ENCODE measurements at places on chromosomes 13 and 19. TPM values are rescaled to one million over a fixed set of nuclear protein-coding genes. Genes with fewer than 3 reads are reported as not detected.

KLC3 gene
- 1.1 TPM for total RNA-seq

NLRP4 gene
- total RNA-seq = not detected

GDF15 gene
- total RNA-seq = 31.3 TPM

CCDC8 gene
- not detected for total RNA-seq

MEDAG gene
- total RNA-seq = 0.16 TPM

ZNF491 gene
- total RNA-seq = not detected

LILRB1 gene
- not detected for total RNA-seq

SMIM44 gene
- not detected for total RNA-seq

ERFL gene
- total RNA-seq = 0.46 TPM

RFPL4AL1 gene
- not detected for total RNA-seq

SLC7A10 gene
- not detected for total RNA-seq

SLAIN1 gene
- 0.48 TPM for total RNA-seq

FCAR gene
- total RNA-seq = not detected

SPTBN4 gene
- total RNA-seq = 0.34 TPM

TMEM59L gene
- 7.2 TPM for total RNA-seq

ZNF558 gene
- total RNA-seq = 6.2 TPM

CD70 gene
- 22.8 TPM for total RNA-seq

LRRC25 gene
- total RNA-seq = not detected

KLK6 gene
- total RNA-seq = 0.51 TPM

ADGRE3 gene
- not detected for total RNA-seq

UNC13A gene
- total RNA-seq = 1.3 TPM

ZNF667 gene
- not detected for total RNA-seq

HIPK4 gene
- 0.17 TPM for total RNA-seq

SCAF1 gene
- total RNA-seq = 64.7 TPM

ACP7 gene
- total RNA-seq = 0.05 TPM

FUT1 gene
- 0.05 TPM for total RNA-seq

NECTIN2 gene
- total RNA-seq = 79.7 TPM

ATP4A gene
- not detected for total RNA-seq

PGLYRP2 gene
- not detected for total RNA-seq

ZNF628 gene
- 5.2 TPM for total RNA-seq

METTL21C gene
- total RNA-seq = not detected

ZNF486 gene
- not detected for total RNA-seq

ONECUT3 gene
- not detected for total RNA-seq

STK11 gene
- 35.9 TPM for total RNA-seq

IL17D gene
- total RNA-seq = 1.3 TPM

SIGLEC9 gene
- not detected for total RNA-seq

HCN2 gene
- total RNA-seq = 38.3 TPM

SHD gene
- total RNA-seq = not detected

B3GNT3 gene
- total RNA-seq = 4.3 TPM

CDX2 gene
- total RNA-seq = 0.60 TPM

NRTN gene
- total RNA-seq = 1.2 TPM

ZNF497 gene
- 1.7 TPM for total RNA-seq

FFAR3 gene
- not detected for total RNA-seq

ZNF415 gene
- total RNA-seq = not detected

PIP5K1C gene
- 11.8 TPM for total RNA-seq

MVB12A gene
- 40.2 TPM for total RNA-seq

RELB gene
- total RNA-seq = 23.9 TPM

TMEM205 gene
- 117 TPM for total RNA-seq

ANKLE1 gene
- 0.22 TPM for total RNA-seq

HSPB6 gene
- total RNA-seq = 0.19 TPM

CLEC17A gene
- not detected for total RNA-seq

ACER1 gene
- not detected for total RNA-seq

NCAN gene
- total RNA-seq = 0.05 TPM

SULT2B1 gene
- total RNA-seq = 16.0 TPM

All from A549 treated with Mapracorat at 1 μM for 4 hours (cell line).